H7 (cell line): ENCODE measurements at places on chromosomes 3 and 15. TPM values are rescaled to one million over a fixed set of nuclear protein-coding genes. Genes with fewer than 3 reads are reported as not detected.

CCR8 gene
- 0.15 TPM in 1 of 2 replicates, not detected in the other for total RNA-seq

TMEM158 gene
- total RNA-seq, result 9.8 and 11.5 TPM in 2 replicates

CGGBP1 gene
- 41.4 and 50.3 TPM in 2 replicates for total RNA-seq

TLR9 gene
- not detected in 2 replicates for total RNA-seq

- DNase-seq, result no peak
These were observed 19.5 kb downstream of the PHC3 start for GRCh38 chr3:170162052-170162451.

GRCh38 chr3:1693145-1693544 is 405.5 kb upstream of the CNTN4 start:
- DNase-seq, result no peak
